Stimulated activated CD8-positive, alpha-beta memory T cell treated with anti-CD3 and anti-CD28 coated beads, Interleukin-7, amount 100 ng/mL, for 24 hours (primary cell): ENCODE measurements at places on chromosomes 6 and 20.

DNA sequence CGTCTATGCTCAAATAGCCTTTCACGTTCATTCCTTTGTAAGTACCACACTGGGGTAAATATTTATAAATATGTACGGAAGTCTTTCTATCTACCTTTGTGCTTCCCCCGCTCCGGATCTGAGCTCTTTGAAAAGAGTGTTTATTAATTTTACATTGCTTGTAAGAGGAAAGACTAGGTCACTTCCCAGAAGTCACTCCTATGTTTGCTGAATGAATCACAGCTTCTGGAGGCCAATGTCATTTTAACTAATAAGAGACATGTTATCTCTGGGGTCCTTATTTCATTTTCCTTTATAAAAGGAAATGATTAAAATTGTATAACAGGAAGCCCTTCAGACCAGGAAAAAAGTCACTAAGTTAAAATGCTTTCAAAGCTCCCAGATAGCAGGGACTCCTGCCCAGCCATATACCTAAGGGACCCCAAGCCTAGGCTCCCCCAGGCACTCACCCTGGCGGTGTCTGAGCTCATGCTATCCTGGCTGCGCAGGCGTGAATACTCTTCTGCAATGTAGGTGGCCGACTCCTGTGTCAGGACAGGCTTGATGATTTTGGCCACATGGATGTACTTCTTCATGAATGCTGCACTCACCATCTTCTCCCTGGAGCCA lies 12.6 kb downstream of the MCM3 start:
- no peak for DNase-seq

- peak; percentile 33 for DNase-seq
These were observed 1.2 kb downstream of the MTCH1 start for GRCh38 chr6:36984581-36985416.

GRCh38 chr20:17611540-17612286 lies 41.8 kb downstream of the DSTN start:
- no peak for DNase-seq

GRCh38 chr20:3161316-3162079 lies 1.8 kb upstream of the FASTKD5 start:
- DNase-seq = no peak

DNA sequence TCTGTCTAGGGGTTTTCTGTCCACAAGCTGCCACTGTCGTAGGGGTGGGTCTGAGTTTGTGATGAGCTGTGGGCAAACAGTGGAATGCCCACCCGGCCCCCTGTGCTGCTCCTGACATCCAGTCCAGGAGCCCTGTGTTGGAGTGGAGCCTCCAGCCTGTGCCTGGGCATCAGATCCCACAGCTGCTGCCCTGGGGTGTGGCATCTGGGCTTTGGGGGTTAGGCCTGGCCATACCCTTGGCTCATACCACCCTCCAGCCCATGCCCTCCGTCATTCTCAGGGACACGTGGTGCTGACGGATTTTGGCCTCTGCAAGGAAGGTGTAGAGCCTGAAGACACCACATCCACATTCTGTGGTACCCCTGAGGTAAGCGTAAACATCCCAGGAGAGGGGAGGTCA lies 12.9 kb downstream of the SGK2 start:
- no peak for DNase-seq

GRCh38 chr20:41175201-41175651 lies 37.9 kb downstream of the PLCG1 start:
- no peak for DNase-seq

DNA sequence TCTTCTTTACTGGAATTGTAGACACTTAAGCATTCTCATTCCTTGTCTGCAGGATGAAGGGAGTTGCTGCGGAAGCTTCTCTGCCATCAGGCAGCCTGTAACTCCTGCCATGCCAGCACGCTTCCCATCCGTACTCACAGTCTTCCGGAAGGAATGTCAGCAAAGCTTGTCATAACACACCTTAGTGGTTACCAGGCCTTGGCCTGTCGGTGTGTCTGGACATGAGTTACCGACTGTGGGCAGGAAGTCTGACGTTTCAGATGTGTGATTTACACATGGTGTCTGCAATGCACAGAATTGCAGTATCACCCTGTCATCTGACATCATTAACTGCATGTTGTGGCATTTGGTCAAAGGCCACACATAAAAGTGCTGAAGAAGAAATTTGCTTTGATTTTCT lies 102.2 kb downstream of the SLC24A3 start:
- no peak for DNase-seq

DNA sequence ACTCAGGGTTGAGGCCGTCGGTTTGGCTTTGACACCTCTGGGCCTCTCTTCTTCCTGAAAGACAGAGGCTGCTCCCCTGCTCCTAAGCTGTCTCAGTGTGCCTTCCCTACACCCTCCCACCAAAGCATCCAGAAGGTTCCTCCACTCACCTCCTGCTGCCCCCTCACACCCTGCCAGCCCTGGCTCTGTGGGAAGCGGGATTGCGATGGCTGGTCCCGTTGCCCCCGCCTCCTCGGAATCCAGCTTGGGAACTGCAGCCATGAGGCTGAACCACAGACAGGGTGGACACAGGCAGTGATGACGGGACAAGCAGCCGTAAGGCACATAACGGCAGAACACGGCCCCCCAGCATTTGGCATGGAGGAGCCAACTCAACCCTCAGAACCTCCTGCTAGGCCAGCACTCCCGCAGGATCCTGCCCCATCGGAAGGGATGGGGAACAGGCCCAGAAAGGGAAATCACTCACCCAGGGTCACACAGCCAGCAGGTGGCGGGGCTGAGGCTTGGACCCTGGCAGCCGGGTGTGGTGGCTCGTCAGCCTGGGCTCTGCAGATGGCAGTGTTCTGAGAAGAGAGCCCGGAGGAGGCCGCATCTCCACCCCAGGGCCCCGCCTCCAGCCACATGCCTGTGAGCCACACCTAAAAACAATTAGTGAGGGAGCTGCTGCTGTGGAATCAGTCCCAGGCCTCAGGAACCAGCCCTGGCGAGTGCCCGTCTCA lies 139.6 kb downstream of the PHACTR3 start:
- DNase-seq = no peak

DNA sequence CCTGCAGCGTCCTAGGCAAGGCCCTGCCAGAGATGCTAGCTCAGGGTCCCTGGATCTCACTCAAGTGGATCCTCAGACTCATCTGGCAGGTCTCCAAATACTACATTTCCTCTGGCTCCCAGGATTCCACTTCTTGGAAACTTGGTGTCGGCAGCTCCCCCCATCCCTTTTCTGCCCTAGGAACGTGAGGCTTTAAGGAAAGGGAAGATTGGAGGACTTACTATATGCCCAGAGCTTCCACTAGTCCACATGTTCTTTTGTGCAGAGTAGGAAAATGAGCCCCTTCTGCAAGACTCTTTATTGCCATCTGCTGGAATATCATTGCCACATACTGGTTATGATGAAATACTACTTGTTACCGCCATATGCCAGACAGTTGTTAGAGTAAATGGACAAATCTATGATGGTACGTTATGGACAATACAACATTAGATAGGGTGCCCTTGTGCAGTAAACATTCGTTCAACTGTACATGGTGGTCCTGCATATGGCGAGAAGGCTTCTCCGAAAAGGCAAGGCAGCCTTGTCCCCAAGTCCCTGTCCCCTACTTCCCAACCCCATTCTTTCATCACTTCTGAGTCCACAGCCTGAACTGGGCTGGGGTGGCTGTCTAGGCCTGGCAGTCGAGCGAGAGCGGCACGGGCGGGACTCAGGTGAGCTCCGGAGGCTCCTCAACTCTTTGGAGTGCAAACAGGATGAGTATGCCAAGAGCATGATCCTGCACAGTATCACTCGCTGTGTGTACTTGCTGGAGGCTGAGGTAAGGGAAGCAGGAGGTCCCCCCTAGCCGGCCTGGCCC lies 780 bp downstream of the ARMC12 start:
- DNase-seq = no peak

DNA sequence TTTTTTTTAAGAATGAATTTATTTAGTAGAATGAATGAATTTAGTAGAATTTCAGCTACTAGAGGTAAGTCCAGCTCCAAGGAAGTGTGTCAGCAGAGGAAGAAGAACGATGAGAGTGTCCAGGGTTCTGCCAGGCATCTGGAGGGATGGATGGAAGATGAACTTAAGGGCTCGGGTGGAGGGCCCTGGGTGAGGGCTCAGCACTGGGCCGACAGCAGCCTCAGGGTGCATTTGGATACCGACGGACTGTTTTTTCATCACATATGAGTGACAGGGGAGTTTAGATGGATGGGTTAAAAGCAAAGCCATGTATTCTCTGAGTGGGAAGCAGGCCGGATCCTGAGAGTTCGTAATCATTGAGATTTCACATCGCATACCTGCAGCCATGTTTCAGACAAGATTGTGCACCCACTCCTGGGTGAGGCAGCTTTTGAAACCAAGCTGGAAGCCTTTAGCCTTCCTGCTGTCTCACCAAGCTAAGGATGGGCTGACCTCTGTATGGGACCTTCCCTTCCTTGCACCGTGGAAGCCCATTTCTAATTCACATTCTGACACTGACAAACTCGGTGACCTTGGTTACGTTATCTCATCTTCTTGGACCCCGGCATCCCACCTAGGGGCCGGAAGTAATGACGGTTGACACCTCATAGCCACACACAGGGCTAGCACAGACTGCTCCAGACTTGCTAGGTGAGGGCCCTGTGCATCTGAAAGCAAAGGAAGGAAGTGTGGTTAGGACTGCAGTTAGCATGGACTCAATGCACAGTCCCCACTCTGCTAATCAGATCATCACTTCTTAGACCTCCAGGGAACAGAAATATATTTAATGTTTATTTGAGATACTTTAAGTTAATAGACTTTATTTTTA lies 228.5 kb downstream of the SLC24A3 start:
- no peak for DNase-seq

DNA sequence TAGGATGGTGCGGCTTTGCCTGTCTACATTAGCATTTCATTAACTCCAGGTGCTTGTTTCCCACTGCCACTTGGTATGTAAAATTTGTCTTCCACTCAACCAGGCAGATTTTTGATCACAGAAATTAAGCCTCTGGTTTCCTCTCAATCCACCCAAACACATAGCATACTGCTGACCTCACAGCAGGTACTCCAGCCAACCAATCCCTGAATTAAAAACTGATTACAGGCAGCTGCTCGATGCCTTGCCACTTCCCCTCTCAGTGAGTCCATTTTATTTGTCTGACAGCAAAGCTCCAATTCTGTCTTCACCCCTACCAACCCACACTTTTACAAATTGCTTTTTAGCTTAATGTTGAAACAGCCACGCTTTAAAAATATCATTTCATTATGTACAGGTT lies 95.2 kb downstream of the PLCB1 start:
- no peak for DNase-seq

GRCh38 chr6:45630801-45631200 lies 253.1 kb upstream of the SUPT3H start:
- DNase-seq = no peak

DNA sequence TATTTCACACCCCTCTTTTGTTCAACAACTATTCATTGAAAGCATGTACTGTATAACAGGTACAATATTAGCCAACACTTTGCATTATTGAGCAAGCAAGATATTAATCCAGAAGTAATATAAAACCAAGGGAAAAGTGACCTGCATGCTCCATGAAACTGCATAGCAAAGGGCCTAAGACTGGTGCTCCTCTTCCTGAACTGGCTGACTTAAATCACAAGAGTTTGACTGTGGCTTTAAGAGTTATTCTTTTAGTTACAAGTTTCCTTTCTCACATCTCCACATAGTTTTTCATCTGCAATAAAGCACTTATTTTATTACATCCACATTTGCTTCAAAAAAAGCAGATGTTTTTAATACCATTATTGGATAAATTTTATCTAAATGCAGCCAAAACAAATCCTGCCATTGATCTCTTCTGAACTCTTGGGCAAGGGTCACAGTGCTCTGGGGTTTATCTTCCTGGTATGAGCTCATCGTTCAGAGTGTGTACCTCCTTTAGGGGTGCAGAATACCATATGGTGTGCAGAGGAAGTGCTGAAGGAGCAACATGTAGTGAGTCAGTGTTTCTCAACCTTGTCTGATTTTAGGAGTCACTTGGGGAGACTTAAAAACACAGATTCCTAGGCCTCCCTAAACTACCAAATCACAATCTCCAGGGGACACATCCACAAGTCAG lies 1225.9 kb upstream of the MAP3K7 start:
- no peak for DNase-seq

DNA sequence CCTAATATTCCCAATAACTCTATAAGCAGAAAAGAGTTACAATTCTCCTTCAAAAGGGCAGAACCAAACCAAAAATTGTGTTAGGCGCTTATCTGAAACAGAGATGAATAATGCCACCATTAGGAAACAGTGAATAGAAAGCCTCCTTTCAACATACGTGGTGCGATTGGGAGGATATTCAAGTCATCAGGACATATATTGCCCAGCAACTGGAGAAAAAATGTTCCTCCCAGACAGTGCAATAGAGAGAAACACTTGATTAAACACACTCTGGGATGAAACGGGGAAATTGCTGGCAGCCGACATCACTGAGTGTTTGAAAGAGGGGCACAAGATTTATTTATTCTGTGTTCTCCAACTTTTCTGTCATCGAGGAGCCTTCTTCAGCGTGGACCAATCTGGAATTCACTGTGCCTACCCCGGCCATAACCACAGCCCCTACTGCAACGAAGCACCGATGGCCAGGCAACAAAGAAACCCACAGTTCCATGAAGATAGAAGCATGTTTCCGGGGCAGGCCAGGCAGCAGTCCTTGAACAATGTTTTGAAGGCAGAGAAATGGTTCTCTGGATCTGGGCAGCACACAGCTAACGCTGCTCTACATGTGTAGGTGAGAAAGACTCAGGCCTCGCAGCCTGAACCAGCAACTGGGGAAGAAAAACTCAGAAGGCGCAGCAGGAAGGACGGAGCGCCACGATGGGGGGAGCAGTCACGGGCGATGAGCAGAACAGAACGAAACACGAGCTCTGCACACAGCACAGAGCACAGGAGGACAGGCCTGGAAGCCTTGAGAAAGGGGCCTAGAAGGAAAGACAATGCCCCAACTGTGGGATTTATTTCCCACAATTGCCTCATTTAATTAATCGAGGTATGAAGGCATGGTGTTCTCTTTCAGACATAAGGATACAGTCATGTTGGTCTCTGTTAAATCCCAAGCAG lies 234.2 kb upstream of the FOXQ1 start:
- no peak for DNase-seq

DNA sequence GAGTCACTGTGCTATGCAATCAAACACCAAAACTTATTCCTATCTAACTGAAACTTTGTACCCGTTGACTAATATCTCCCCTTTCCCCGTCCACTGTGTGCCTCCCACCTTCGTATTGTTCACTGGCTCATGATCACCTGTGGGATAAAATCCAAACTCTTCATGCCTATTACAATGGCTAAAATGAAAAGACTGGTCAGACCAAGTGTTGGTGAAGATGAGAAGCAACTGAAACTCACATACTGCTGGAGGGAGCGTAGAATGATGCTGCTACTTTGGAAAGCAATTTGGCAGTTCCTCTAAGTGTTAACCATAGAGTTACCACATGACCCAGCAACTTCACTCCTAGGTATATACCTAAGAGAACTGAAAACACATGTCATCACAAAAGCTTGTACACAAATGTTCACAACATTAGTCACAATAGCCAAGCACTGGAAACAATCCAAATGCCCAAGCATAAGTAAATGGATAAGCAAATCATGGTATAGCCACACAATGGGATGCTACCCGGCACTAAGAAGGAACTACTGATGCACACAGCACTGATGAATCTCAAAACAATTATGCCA lies 13.1 kb downstream of the RPS10 start:
- no peak for DNase-seq
